ENCODE measurements at places on chromosomes 1 and 21.

- DNase-seq: peak; percentile 85
Observed at GRCh38 chr1:3170561-3171453, 101.8 kb downstream of the PRDM16 start.

- DNase-seq: no peak
Observed at GRCh38 chr1:92411511-92411910, 75.2 kb downstream of the GFI1 start.

DNA sequence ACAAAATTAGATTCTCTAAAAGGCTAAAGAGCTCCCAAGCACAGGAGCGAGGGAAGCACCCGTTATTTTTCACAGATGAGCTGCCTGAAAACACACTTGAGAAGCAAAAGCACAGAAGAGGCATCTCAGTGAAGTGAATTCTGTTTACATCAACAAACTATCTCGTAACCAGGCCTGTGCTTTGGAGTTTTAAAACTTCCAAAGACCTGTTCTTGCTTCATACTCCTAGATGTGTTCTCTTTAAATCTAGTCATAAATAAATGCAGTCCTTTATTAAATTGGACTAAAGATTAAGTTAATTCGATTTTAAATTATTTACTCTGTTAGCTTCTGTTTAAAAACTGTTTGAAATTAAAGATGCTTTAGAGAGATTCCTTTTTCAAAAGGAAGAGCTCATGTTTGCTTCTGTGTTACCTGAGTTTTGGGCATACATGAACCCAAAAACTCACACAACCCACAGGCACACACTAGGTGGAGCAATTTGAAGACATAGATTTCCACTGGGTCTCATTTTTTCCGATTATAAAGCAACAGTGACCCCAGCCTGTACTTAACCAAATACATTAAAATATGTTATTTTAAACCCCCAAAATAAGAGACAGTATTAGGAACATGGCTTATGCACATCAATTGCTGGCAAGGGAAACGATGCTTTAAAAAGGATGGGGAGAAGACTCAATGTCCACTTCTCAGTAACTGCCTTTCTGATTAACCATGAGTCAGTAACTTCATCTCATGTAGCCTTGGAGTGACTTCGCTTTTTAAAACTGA lies 648.2 kb downstream of the SMYD3 start:
- DNase-seq: no peak

DNA sequence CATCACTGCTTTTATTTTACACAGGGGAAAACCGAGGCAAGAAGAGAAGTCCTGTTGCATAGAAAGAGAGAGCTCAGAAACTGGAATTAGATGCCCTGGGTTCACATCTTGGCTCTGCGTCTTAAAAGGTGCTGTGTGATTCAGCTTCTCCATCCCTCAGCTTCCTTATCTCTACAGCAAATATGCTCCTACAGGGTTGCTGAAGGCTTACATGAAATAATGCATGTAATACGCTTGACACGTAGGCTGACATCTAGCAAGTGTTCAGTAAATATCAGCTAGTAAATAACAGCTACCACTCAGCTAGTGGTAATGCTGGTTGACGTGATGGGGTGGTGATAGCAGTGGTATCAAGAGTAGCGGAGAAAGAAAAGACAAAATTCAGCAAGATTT lies 77.1 kb upstream of the CD55 start:
- no peak for DNase-seq

GRCh38 chr1:112902221-112902620 lies 53.8 kb downstream of the SLC16A1 start:
- no peak for DNase-seq

GRCh38 chr1:83844546-83844945 lies 154.4 kb downstream of the TTLL7 start:
- DNase-seq: no peak

- DNase-seq: peak; percentile 44
Observed at GRCh38 chr1:33137800-33138199, 44.0 kb downstream of the TRIM62 start.

GRCh38 chr1:234528074-234528865 lies 49.3 kb upstream of the TARBP1 start:
- no peak for DNase-seq

- DNase-seq: no peak
Observed at GRCh38 chr1:41963636-41964035, 44.9 kb upstream of the HIVEP3 start.

GRCh38 chr1:30489737-30490389 lies 233.5 kb downstream of the MATN1 start:
- DNase-seq: no peak

DNA sequence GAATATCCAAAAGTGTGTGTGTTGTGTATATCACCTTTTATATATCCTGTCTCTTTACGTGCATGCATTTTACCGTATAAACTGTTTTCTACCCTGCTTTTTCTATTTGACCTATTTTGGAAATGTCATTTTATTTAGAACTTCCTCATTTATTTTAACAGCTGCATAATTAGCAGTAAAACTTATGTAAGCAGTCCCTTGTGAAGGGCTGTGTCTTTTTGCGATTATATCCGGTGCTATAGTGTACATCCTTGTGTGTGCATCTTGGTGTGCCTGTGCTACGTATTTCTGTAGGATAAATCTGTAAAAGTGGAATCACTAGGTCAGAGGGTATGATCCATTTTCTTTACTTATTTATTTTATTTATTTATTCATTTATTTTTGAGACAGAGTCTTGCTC lies 7.2 kb downstream of the LGALS8 start:
- DNase-seq: no peak

GRCh38 chr1:180881806-180882509 lies 30.7 kb upstream of the KIAA1614 start:
- DNase-seq: peak; percentile 33

DNA sequence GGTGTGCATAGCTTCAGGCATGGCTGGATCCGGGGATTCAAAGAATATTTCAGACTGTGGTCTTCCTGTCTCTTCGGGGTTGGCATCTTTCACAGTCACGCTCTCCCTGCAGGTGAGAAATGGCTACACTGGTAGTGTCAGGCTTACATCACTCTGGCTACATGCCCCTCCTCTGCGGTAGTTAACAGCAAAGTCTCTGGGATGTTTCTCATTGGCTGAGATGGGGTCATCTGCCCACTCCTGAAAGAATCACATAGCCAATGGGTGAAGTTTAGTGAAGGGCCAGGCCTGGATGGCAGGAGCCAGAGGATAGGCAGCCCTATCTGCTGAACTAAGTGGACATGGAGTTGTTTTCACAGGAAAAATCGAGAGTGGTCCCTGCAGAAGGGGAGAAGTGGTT lies 356.5 kb downstream of the MATN1 start:
- no peak for DNase-seq

DNA sequence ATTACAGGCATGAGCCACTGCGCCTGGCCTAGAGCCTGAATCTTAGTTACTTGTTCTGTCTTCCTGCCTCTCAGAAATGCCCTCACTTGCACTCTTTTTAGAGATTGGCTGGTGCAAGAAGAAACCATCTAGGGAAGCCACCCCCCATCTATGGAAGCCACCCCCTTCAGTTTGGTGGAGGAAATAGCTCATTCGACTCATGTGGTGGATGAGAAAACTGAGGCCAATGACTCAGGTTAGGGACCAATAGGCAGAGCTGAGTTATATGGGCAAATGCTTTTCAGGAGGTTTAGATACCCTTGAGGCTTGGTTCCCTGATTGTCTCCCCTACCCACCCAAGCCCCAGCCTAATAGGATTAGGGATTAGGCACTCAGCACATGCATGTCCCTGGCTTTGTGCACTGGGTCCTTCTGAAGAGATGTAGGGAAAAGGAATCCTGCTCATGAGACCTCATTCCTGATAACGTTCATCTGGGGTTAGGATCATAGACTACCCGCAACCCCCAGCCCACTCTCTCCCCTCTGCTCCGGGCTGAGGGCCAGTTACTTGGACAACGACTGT lies 77.1 kb downstream of the PAX7 start:
- no peak for DNase-seq

DNA sequence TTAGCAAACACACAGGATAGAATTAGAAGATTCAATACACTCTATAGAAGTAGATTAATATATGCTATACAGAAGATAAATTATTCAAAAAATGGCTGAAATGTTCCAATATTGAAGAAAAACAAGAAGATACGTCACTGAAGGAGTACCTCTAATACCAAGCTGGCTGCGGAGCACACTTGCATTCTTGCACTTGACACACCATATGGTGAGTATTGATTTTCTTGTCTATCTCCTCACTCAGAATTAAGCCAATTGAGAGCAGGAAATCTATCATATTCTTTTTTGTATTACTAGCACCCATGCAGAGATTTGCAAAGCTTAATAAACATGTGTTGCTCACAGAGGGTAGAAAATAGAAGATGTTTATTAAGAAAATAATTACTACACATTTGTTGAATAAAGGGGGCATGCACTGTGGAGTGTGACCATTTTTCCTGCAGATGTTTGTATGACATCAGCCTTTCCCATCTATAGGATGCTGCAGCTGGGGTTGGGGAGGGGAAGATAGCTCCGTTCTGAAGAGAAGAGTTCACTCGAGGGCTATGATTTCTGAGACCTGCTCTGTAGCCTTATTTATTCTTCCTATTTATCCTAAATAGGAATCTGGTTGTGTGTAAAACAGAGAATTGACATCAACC lies 318.1 kb downstream of the HHIPL2 start:
- no peak for DNase-seq

DNA sequence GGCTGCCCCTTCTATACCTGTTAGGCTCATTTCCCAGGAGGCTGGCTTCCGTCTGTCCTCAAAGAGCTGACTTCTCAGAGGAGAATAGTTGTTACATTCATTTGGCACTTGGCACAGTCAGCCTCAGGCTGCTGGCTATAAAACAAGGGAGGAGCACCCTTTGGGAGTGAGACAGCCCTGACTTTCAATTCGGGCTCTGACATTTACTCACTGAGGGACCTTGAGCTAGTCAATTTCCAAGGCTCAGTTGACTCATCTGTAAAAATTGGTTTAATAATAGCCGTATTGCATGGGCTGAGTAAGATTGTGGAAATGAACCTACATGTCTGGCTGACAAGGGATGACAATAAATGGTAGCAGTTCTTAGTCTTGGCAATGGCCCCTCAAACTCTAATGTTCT lies 13.7 kb downstream of the ALX3 start:
- DNase-seq: no peak

DNA sequence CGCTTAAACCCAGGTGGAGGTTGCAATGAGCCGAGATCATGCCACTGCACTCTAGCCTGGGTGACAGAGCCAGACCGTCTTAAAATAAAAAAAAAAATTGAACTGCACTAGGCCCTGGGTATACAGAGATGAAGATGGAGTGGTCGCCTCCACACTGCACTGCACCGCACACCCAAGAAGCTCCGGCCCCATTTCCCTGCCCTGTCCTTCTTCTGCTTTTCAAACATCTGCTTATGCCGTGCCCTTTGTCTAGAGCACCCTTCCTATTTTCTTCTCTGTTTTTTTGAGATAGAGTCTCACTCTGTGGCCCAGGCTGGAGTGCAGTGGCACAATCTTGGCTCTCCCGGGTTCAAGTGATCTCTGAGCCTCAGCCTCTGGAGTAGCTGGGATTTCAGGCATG lies 17.4 kb downstream of the IQGAP3 start:
- no peak for DNase-seq

- no peak for DNase-seq
Observed at GRCh38 chr1:192954705-192955265, 104.4 kb downstream of the UCHL5 start.

GRCh38 chr1:39204441-39205081 lies at the start of gene MACF1:
Gene MACF1 (plus strand): TSS chr1:39204695. CDS start chr1:39205023, 328 bp downstream.
- no peak for DNase-seq

DNA sequence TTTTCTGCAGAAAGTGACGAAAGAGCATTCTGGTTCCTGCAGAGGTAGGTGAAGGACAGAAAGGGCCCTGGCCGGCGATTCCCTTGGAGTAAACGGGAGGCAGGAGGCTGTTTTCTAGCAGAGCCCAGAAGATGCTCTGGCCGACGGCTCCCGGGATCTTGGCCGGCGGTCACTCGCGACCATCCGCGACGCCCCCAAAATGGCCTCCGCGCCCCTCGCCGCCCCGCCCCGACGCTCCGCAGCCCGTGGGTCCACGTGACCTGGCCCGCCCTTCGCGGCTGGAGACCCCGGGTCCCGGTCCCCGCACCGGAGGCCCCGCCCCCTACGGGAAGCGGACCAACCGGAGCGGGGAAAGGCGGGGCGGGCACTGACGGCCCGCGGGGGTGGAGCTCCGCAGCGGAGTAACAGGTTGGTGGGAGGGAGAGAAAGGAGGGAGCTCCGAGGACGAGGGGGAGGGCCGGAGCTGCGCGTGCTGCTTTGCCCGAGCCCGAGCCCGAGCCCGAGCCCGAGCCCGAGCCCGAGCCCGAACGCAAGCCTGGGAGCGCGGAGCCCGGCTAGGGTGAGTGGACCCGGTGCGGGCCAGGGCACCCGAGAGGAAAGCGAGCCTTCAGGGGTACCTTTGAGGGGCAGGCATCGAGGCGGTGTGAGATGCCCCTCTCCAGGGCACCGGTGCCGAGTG lies at the start of gene CGN:
TSS of gene CGN (plus strand) at position 431 of the 679 bp plus-strand sequence. CDS start 7,133 bp downstream, outside the sequence.
- peak; percentile 81 for DNase-seq

DNA sequence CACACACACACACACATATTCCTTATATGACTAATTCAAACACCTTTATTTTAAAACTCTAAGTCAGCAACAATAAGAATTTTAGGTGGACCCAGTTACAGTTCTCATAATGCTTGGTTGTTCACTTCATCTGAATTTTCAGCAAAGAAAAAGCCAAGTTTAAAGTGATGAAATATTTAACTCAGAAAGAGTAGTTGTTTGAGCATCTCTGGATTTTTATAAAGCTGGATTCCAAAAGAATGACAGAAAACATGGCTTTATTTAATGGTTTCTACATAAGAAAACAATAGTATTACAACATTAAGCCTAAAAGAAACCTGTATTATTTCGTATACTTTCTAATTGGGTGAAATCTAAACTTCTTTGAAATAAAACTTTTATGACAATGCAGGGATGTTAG lies 54.2 kb upstream of the ADAMTS5 start:
- no peak for DNase-seq

DNA sequence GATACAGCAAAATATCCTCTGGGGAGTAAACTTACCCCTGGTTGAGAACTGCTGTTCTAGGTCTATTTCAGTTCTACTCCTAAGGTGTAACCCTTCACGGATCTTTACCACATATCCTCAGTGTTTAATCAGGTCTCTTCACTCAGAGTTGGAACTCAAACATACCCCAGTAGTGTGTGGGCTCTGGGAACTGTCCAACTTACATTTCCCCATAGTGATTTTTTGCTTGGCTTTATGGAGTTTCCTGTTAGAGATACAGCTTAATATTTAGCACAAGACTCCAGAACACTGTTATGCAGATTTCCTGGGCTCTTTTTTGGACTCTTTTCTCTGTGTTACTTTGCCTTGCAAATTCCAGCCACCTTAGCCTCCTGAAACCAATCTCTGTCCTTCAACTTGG lies 26.7 kb upstream of the LIN9 start:
- DNase-seq: no peak
